ENCODE measurements at places on chromosomes 2 and 18.

- peaks cover 6% of the 10 kb centered on the region for H3K36me3 ChIP-seq
- no peak overlapping the region for H3K4me3 ChIP-seq
- no peaks in the 10 kb centered on the region for H3K4me1 ChIP-seq
- H3K27me3 ChIP-seq: no peaks in the 10 kb centered on the region
- DNase-seq: no peak
Observed at GRCh38 chr2:231727621-231728020, 19.3 kb downstream of the PTMA start.

- DNase-seq: no peak
- no peaks in the 10 kb centered on the region for H3K27me3 ChIP-seq
- no peaks in the 10 kb centered on the region for H3K36me3 ChIP-seq
- no peaks in the 10 kb centered on the region for H3K4me1 ChIP-seq
- H3K4me3 ChIP-seq: no peak overlapping the region
Observed at GRCh38 chr2:88458633-88459032, 6.1 kb upstream of the FOXI3 start.

GRCh38 chr2:239355139-239355538 is 45.7 kb downstream of the HDAC4 start:
- no peak overlapping the region for H3K27ac ChIP-seq
- peaks cover 80% of the 10 kb centered on the region for H3K36me3 ChIP-seq
- no peak for DNase-seq
- H3K27me3 ChIP-seq: no peaks in the 10 kb centered on the region

DNA sequence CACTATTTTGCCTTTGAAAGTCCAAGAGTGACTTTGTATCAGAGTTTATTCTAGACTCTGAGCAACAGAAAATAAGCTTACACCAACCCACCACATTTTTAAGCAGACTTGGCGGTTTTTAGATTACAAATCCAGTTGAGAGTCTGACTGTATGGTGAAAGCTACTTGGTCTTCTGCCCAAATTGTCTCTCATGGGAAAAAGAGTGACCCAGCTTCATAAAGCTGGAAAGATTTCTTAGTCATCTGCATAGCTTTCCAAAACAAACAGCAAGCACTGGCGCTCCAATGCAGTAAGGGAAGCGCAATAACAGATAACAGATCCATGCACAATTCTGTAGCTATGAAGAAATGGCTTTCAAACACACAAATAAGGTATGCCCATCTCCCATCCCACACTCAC is 7.1 kb downstream of the DSG1 start:
- no peaks in the 10 kb centered on the region for H3K27me3 ChIP-seq
- no peaks in the 10 kb centered on the region for H3K36me3 ChIP-seq
- no peak for DNase-seq
- no peak overlapping the region for H3K4me3 ChIP-seq

DNA sequence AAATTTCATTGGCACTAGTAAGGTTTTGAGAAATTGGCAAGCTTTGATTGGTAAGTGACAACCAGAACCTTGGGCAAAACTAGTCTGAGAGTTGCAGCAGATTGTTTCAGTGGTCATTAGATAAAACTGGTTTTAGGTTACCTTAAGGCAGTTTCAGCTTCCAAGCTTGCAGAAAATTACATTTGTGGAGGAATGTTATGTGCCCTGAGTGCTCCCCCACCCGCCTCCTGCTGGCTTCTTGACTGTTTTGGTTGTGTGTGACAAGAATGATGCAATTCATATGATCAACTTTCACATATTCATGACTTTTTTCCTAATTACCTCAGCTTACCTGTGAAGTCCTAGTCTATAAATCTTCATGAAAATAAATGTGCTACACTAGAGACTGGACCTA is 599.5 kb upstream of the ZNF804A start:
- no peaks in the 10 kb centered on the region for H3K36me3 ChIP-seq
- no peak for DNase-seq
- H3K27me3 ChIP-seq: no peaks in the 10 kb centered on the region
- H3K4me3 ChIP-seq: no peak overlapping the region

DNA sequence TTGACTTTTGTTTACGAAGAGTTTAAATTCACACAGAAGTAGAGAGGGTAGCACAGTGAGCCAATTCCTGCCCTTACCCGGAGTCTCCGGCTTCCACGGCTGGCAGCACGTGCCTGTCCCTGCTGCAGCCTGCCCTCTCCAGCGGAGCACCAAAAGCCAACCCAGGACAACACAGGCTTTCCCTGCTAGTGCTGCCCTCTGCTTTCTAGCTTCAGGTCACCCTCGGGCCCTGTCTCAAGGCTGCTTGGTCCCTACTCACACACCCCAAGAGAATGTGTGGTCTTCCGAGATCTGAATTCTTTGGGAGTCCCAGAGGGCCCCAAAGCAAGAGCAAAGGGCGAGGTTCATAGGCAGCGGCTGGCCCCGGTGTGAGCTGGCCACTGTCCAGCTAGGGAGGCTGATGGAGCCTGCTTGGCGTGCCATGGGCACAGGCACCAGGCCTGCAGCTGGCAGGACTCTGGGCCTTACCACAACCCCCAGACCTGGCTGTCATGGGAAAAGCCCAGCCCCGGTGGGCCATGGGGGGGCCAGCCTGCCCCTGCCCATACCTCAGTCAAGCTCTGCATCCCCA is 7.0 kb upstream of the HS6ST1 start:
- H3K4me1 ChIP-seq: peaks cover 33% of the 10 kb centered on the region
- peak; percentile 1 for DNase-seq
- no peak overlapping the region for H3K4me3 ChIP-seq
- no peak overlapping the region for H3K27ac ChIP-seq
- H3K27me3 ChIP-seq: no peaks in the 10 kb centered on the region
- H3K36me3 ChIP-seq: no peaks in the 10 kb centered on the region

DNA sequence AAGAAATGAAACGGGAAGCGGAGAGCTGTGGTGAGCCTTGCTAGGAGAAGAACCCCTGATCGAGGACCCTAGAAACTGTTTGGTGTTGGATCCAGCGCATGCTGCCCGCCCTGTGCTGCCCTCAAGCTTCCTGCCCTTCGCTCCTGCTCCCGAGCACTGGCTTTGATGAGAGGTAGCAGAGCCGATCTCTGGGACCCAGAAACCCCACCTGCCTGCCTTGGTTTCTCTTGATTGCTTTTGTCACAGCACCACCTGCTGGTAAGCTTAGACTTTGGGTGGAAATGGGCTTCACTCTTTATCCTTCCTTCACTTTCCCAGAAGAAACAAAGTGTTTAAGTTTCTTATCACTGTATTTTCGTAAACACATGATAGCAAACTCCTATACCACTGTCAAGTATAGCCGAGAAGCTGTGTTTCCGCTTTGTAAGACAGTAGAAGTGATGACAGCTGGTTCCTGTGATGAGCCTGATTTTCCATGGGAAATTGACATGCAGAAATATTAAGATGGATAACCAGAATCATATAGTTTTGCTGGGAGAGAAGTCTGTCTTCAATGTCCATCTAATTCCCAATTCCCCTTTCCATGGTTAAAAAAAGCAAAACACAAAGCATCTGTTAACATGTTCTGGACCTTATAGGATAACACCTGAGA is 267.4 kb downstream of the PHLPP1 start:
- H3K27ac ChIP-seq: no peak overlapping the region
- peaks cover 4% of the 10 kb centered on the region for H3K4me1 ChIP-seq
- peak; percentile 71 for DNase-seq
- H3K4me3 ChIP-seq: no peak overlapping the region

GRCh38 chr18:74613381-74613780 is 15.7 kb downstream of the ZNF407 start:
- no peak overlapping the region for H3K4me3 ChIP-seq
- no peak overlapping the region for H3K27ac ChIP-seq
- peaks cover 3% of the 10 kb centered on the region for H3K36me3 ChIP-seq
- no peaks in the 10 kb centered on the region for H3K27me3 ChIP-seq
- no peak for DNase-seq

- DNase-seq: no peak
- H3K27me3 ChIP-seq: no peaks in the 10 kb centered on the region
- no peaks in the 10 kb centered on the region for H3K36me3 ChIP-seq
- no peak overlapping the region for H3K4me3 ChIP-seq
Observed at GRCh38 chr2:11515490-11515981, 18.3 kb upstream of the GREB1 start.

- H3K36me3 ChIP-seq: no peaks in the 10 kb centered on the region
- peaks cover 7% of the 10 kb centered on the region for H3K4me1 ChIP-seq
- no peaks in the 10 kb centered on the region for H3K27me3 ChIP-seq
- H3K4me3 ChIP-seq: no peak overlapping the region
- peak; percentile 23 for DNase-seq
Observed at GRCh38 chr18:48667276-48668254, 128.7 kb downstream of the CTIF start.

DNA sequence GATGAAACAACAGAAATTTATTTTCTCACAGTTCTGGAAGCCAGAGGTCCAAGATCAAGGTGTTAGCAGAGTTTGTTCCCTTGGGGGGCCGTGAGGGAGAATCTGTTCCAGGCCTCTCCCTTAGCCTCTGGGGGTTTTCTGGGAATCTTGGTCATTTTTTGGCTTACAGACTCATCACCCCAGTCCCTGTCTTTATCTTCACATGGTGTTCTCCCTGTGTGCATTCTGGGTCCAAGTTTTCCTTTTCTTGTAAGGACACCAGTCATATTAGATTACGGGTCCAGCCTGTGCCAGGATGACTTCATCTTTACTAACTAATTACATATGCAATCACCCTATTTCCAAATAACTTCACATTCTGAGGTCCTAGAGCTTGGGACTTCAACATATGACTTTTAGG is 292.5 kb upstream of the TRIB2 start:
- H3K27ac ChIP-seq: no peak overlapping the region
- no peaks in the 10 kb centered on the region for H3K27me3 ChIP-seq
- no peak for DNase-seq

DNA sequence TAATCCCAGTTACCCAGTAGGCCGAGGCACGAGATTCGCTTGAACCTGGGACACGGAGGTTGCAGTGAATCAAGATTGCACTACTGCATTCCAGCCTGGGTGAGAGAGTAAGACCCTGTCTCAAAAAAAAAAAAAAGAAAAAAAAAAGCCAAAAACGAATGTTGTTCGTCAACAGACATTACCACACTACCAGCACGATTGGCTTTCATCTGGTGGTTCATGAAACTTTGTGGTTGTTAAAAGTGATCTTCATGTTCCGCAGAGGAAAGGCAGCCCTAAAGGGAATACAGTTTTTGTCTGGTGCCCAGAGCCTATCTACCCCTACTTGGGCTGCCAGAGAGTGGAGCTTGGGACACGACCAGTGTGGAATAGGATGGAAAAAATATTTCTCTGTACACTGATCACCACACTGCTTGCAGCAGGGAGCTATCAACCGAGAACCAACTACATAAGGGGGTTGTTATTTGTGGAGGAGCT is 13.6 kb upstream of the CXCR4 start:
- H3K4me3 ChIP-seq: peak overlapping the region; percentile 38
- H3K36me3 ChIP-seq: no peaks in the 10 kb centered on the region
- H3K4me1 ChIP-seq: peaks cover 100% of the 10 kb centered on the region
- H3K27me3 ChIP-seq: no peaks in the 10 kb centered on the region
- peak; percentile 69 for DNase-seq

DNA sequence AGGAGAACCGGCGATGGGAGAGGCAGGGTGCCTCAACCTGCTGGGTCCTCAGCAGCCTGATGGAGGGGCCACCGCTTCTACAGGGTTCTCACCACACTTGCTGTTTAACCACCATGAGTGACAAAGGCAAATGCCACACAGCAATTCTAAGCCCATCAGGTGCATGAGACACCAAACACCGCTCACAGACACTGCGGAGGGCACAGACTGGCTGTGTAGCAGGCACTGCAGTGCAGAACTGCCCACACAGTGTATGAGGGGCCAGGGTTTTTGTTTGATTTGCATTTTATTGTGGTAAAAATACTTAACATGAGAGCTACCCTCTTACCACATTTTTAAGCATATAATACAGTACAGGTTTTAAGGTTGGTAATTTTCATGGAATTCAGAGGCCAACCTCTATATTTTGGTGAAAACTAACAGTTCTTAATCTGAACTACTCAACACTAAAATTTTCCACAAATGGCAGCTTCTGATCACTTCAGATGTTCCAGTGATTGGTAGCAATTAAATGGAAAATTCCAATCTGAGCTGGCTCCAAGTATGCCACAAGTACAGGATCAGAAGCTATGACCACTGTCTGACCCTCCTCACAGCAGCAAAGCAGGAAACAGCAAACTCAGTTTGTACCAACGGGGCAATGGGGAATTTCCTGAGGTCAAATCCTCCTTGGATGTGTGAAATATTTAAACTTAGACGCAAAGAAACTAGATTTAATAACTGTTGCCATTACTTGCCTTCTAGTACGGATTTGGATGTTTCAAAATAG is 67.7 kb downstream of the FAM210A start:
- no peaks in the 10 kb centered on the region for H3K27me3 ChIP-seq
- H3K4me3 ChIP-seq: no peak overlapping the region
- H3K4me1 ChIP-seq: no peaks in the 10 kb centered on the region
- H3K27ac ChIP-seq: no peak overlapping the region

DNA sequence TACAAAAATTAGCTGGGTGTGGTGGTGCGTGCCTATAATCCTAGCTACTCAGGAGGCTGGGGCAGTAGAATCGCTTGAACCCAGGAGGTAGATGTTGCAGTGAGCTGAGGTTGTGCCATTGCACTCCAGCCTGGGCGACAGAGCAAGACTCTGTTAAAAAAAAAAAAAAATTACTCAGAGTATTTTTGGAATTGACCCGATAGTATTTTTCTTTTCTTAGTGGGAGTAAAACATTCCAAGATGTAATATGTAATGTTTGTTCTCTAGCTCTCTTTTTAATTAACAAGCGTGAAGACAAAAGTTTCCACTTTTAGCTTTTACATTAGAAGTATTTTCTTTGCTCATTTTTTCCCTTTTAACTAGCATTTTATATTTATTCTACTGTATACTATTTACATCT is 12.0 kb upstream of the TMEM18 start:
- no peak overlapping the region for H3K27ac ChIP-seq
- no peak for DNase-seq
- H3K27me3 ChIP-seq: no peaks in the 10 kb centered on the region
- H3K4me3 ChIP-seq: no peak overlapping the region
- no peaks in the 10 kb centered on the region for H3K36me3 ChIP-seq

DNA sequence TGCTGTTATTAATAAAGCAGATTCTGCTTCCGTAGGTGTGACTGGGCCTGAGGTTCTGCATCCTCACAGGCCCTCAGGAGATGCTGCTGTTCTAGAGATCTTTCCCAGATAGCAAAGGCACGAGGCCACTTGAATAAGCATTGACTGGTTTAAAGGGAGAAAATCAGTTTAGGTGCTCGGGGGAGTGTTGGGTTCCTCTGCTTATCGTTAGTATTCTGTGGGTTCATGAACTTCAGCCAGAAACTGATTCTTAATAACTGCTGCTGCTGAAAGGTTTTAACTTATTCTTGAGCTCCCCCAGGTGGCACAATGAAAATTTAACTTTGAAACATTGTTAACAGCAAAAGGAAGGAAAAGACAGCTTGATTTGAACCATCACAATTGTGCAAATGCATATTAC is 56.9 kb downstream of the ITGA6 start:
- no peak for DNase-seq
- H3K36me3 ChIP-seq: 0 out of 2 replicates have a peak, but pooled peaks cover 4% of the 10 kb centered on the region

- no peak overlapping the region for H3K27ac ChIP-seq
- H3K27me3 ChIP-seq: no peaks in the 10 kb centered on the region
- H3K36me3 ChIP-seq: no peaks in the 10 kb centered on the region
Observed at GRCh38 chr2:102141011-102141943, 1.3 kb upstream of the IL1R1 start.
